ENCODE measurements at places on chromosomes 12 and 14. TPM values are rescaled to one million over a fixed set of nuclear protein-coding genes. Genes with fewer than 3 reads are reported as not detected.

The SERPINA5 gene
- 9.1 TPM for polyA plus RNA-seq

The BIN2 gene
- polyA plus RNA-seq: 3.6 TPM

The CCDC175 gene
- 0.81 TPM for polyA plus RNA-seq

The KCNC2 gene
- 0.94 TPM for polyA plus RNA-seq

DNA sequence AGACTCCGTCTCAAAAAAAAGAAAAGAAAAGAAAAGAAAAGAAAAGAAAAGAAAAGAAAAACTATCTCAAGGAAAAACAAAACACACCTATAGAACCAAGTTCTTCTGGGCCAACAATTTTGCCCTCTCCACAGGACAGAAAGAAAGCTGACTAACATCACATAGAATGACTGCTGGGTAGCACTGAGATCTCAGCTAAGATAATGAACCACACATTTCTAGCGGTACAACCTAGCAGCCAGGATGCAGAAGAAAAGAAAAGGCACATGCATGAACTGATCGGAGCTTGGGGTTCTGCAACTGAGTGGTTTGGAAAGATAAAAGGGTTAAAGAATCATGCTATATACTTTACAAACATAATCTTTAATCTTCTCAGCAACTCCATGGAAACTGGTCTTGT, 19.5 kb downstream of the TMED10 start:
- no peak for DNase-seq

GRCh38 chr12:62006076-62006732, 254.0 kb upstream of the USP15 start:
- no peak for DNase-seq

GRCh38 chr12:108583991-108584390, 13.9 kb downstream of the TMEM119 start:
- no peak for DNase-seq

DNA sequence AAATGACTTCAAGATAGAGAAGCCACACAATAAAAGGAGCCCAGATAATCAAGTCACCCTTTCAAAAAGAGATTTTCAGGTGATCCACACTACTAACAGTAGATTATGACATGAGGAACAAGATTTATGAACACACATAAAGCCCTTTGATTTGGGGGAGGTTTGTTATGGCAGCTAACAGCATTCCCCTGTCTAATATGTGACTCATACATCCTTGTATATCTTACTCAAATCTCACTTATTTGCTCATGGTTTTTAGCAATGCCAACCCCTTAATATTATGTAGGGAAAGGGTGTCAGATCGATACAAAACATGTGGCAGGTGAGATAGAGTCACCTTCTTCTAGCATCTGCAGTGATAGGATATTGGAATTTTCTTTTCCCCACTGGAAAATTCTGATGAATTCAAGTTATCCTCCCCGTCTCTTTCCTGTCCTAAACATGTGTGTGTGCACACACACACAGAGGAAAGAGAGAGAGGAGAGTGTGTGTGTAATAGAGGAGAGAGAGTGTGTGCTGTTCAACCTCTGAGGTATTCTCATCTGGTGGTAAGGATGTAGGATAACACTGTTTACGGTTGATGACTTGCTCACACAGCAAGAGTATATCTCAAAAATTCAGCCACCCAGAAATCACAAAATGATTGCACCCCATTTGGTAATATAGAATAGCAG, 319.9 kb downstream of the KCNC2 start:
- DNase-seq: no peak

- no peak for DNase-seq
These were observed 7.0 kb downstream of the NIN start for GRCh38 chr14:50823762-50824636.

DNA sequence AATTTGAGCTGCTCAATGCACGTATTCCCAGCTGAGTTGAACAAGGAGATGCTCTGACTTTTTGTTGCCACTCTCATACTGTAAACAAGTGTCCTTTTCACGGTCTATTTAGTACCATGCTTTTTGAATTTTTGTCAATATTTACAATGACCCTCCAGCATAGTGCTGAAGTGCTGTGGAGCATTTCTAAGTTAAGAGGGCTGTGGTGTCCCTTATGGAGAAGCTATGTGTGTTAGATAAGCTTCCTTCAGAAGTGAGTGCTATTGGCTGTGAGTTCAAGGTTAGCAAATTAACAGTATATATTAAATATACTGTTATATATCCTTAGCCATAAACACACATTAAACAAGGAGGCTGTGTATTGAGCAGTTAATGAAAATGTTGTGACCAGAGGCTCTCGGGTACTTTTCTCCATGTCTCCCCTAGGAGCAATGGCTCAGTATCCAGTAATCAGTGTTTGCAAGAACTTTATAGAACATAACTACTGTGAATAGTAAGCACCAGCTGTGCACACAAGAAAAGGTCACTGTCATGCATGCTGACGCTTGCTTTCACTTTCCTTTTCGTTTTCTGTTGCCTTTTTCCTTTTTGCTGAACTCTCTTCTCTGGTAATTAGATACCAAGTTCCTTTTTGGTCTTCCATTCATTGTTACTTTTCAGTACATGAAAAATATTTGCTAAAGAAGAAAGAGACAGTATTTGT, 187.2 kb upstream of the NEDD1 start:
- DNase-seq: peak; percentile 20

- DNase-seq: no peak
These were observed 21.0 kb downstream of the RTN1 start for GRCh38 chr14:59849411-59850130.

- no peak for DNase-seq
These were observed 63.0 kb upstream of the PLEKHA5 start for GRCh38 chr12:19066475-19067001.
